ENCODE measurements at places on chromosomes 7 and 10. TPM values are rescaled to one million over a fixed set of nuclear protein-coding genes. Genes with fewer than 3 reads are reported as not detected.

CFAP70 gene
- 26.6 TPM for polyA plus RNA-seq

MTERF1 gene
- polyA plus RNA-seq, result 22.7 TPM

- DNase-seq, result no peak
Measured at GRCh38 chr10:32937911-32938424, 20.1 kb downstream of the ITGB1 start.

DNA sequence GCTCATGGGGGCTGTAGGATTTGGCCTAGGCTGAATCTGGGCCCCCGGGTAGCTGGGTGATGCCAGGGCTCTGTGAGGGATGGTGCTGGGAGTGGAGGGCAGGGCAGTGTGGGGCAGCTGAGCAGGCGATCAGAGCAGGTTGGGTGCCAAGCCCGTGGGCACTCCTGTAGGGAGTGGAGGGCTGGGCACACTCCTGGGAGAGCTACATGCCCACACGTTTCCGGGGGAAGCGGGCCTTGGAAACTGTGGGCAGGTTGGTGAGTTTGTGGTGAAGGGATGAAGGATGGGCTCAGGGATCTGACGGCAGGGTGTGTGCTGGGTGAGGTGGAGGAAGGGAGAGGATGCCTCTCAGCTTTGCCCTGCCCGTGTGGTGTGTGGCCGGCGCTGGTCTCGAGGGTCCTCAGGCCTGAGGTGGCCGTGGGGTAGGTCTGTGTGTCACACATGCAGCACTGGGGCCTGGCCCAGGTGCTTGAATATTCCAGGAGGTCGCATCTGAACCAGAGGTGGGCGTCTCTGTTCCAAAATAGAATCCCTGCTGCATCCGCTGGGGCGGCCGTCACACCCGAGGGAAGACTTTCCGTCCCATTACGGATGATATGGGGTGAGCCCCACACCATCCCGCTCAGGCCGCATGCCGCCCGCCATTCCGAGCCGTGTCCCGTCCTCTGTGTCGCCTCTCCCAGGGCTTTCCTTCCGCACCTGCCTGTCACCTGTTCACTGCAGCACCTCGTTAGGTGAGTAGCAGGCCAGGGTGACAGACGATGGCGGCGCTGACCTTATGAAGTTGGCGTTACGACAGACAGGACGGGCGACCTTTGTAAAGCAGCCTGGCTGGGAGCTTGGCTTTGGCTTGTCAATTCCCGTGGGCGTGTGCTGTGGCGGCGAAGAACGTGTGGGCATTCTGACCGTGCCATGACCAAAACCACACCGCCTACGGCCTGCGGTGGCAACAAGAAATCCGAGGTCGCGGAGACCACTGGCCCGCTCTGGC lies 143.6 kb downstream of the ACTR3B start:
- DNase-seq, result no peak

DNA sequence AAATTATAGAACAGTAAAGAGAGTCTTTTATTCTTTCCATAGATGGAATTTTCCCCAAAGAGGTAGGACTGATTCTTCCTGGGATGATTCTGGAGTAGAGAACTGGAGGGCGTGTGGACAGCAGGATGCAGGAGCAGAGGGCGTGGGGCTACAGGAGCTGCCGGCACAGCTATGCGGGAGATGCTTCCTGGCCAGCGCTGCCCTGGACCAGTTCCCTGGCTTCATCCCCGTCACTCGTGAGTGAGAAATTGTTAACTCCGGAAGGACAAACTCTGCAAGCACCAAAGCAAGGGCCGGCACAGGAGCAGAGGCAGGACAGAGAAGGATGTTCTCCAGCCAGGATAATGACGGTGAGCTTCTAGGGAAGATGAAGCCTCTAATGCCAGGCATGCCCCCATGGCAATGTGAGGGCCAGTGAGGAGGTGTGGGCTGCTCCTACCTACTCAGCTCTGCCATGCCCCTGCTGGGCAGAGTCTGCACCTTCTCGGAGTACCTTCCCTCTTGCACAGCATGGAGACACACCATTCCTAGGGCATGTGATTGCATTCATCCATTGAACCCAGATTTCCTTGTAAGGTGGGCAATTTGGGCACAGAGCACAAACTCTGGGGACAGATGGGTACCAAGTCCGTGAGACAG lies 760.9 kb upstream of the IGFBP3 start:
- no peak for DNase-seq

GRCh38 chr7:16356301-16356958 lies 64.9 kb downstream of the CRPPA start:
- DNase-seq, result no peak

- no peak for DNase-seq
Measured at GRCh38 chr10:102426803-102427287, 5.5 kb downstream of the CUEDC2 start.

CUBN gene
- 276 TPM for polyA plus RNA-seq

DOCK1 gene
- 70.0 TPM for polyA plus RNA-seq

DNA sequence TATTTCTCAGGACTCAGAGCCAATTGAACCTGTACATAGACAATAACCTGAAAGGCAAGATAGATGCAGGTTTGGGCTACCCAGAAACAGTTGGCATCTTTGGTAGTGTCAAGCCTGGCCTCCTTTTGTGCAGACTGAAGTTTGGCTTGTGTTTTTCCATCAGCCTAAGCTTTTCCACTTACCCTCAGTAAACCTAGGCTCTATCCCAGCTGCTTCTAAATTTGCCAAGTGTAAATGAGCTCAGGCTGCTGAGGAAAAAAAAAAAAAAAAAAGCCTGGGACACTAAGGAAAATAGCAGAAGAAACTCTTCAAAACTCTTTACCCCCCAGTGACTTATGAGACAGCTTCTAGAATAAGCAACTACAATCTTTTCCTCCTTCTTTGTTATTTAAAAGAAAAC lies 316.3 kb upstream of the SORCS1 start:
- DNase-seq, result no peak

DNA sequence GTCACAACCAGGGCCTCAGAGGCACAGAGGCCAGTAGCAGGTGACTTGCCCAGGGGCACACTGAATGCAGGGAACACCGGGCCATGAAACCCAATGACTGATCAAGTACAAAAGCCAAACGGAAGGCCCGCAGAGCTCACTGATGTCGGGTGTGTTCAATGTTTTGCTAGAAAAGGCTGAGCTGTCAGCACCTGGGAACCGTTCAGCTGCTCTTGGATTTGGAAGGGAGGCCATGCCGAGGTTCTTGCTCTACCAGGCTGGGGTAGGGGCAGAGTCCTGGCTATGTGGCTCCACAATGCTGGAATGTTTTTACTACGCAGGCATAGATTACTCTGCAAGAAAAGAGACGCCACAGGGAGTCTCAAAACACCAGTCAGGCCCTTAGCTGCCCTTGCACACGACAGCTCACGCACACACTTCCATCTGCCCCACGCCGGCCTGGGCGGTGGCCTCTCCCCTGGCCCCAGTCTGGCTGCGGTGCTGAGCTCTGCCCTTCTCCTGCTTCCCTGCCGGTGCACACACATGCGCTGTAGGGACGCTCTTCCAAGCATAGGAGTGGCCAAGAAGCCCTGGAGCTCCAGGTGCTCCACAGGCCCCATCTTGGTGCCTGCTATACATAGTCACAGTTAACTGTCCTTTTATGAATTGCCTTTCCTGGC lies 79.9 kb downstream of the ZRANB1 start:
- DNase-seq, result no peak

- DNase-seq, result no peak
Measured at GRCh38 chr7:19369182-19369581, 224.0 kb upstream of the FERD3L start.

APBB1IP gene
- 1.3 TPM for polyA plus RNA-seq

PTF1A gene
- not detected for polyA plus RNA-seq

DNA sequence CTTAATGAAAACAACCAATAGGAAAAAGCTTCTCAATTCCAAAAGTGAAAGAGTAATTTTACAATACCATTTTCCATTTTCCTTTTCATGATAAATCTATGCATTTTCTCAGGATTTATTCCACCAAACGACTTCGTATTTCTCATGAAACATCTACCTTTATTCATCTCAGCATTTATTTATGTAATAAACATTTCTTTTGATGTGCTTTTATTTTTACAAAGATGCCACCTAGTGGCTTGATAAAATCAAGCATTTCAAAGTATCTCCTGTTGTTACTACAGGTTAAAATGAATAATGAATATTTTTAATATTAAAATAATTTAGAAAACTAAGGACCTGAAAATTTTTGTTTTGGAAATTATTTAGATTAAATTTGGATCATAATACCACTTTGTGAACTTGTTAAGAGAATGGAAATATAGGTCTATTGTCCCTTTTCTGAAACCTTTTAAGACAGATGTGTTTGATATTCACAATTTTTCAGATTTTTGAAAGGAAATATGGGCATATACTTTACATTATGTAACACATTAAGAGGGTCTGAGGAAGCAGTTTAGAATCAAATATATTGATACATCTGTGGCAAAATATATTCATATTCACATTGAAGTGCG lies 2.7 kb upstream of the IQUB start:
- DNase-seq, result no peak

ASZ1 gene
- polyA plus RNA-seq, result not detected

GRCh38 chr7:5586279-5586962 lies 162.8 kb upstream of the TNRC18 start:
- no peak for DNase-seq

- no peak for DNase-seq
Measured at GRCh38 chr10:63765126-63765525, 243.9 kb downstream of the REEP3 start.

GRCh38 chr7:64907641-64908326 lies 4.7 kb downstream of the ZNF273 start:
- no peak for DNase-seq

DNA sequence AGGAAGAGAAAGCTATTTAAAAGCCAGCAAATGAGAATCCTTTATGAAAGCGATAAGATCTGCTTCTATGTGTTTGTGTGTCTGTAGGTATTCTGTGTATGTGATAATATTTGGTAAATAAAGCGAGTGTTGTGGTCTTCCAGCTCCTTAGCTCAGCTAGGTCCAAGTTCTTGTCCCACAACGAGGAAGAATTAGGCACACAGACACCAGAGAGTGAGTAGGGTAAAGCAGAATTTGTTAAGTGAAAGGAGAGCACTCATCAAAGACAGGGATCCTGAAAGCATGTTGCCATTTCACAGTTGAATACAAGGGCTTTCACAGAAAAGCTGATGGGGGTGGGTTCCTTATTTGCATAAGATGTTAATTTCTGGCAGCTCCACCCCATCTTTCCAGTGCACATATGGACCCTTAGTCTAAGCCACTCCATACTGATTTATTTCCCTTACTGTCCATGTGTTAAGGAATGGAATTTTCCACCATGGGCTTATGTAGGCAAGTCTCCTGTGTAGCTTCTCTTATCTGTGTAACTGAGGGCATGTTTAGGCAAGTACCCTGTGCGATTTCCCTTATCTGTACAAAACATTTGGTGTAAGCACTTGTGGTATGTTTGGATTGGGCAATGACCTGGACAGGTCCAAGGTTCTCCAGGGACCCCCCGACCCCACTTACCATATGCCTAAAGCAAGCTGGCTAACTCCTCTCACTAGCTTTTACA lies 165.9 kb upstream of the VIPR2 start:
- DNase-seq, result no peak

USP54 gene
- polyA plus RNA-seq, result 54.6 TPM

DNA sequence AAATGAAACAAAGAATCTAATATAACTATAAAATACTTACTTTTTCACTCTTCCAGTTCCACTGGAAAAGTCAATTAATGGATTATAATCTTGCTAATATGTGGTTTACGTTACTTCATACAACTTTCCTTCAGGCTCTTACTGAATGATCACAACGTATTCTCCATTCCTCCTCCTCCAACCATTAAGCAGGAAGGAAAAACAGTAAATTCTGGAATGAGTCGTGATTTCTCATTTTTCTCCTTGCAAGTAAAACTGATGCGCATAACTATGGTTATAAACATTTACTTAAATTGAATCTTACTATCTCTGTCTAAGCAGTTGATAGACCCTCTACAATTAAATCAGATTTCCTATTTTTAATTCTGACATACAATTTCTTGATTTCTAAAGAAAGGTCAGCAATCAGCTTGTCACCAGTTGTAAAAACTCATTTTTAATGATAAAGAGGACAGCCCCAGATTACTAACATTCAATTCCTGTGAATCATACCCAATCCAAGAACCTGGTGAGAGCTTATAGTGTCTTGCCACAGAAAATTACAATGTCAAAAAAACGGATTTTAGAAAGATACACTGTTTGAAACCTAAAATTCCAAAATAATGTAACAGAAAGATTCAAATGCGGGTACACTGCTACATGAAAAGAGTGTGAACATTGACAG lies 64.3 kb downstream of the EZH2 start:
- DNase-seq, result no peak

DNA sequence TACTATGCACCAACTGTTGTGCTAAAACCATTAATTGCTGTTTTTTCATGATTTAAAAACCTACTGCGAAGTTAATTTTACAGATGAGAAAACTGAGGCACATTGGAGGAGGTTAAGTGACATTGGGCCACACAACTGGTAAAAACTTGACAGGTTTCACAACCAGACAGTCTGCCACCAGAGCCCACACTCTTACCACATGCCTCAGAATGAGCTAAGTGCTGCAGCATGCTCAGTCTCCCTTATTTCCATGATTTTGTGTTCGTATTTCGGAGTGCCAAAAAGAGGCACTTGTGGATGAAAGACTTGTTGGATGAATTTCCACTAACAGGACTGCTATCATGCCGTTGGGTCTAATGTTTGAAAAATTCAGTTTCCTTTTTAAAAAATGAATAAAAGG lies 77.4 kb downstream of the PCLO start:
- no peak for DNase-seq

- no peak for DNase-seq
Measured at GRCh38 chr7:157729566-157729965, 392.8 kb downstream of the DNAJB6 start.

- no peak for DNase-seq
Measured at GRCh38 chr10:73786512-73786885, 1.1 kb downstream of the ZSWIM8 start.

GRCh38 chr7:102389810-102390209 lies 6.4 kb upstream of the PRKRIP1 start:
- no peak for DNase-seq

HOXA10 gene
- polyA plus RNA-seq, result 137 TPM

TDRD1 gene
- polyA plus RNA-seq, result 0.05 TPM

- DNase-seq, result no peak
Measured at GRCh38 chr10:70939441-70940003, 51.2 kb upstream of the PCBD1 start.

DNA sequence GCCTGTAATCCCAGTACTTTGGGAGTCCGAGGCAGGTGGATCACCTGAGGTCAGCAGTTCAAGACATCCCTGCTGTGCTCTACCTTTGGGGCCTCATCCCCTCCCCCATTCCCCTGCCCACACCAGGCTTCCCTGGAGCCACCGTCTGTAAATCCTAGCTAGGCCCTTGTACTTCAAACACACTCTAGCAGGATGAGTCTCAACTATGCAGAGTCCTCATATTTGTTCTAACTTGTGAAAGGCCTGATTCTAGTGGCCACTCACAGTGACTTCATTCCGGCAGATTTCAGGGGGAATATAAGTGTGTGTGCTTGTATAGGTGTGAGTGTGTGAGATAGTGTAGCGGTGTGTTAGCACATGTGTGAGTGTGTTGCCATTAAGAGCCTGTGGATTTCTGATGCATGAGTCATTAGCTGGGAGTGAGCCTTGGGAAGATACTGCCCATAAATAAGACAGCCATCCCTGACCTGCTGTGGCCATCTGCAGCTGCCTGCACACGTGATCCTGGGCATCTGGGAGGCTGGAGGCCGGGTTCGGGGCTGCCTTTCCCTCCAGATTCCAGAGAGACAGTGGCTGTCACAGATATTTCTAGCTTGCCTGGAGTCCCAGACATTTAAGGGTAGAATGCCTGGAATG lies 1.7 kb upstream of the NEURL1 start:
- DNase-seq, result no peak

EXOC4 gene
- polyA plus RNA-seq, result 72.1 TPM
